ENCODE measurements at places on chromosomes 11 and 22.

GRCh38 chr11:64765291-64765850 is 5.6 kb upstream of the PYGM start:
- no peak for DNase-seq

- DNase-seq, result no peak
Measured at GRCh38 chr11:43681401-43681942, 934 bp downstream of the HSD17B12 start.

GRCh38 chr11:11884774-11885481 is 43.2 kb downstream of the USP47 start:
- no peak for DNase-seq

DNA sequence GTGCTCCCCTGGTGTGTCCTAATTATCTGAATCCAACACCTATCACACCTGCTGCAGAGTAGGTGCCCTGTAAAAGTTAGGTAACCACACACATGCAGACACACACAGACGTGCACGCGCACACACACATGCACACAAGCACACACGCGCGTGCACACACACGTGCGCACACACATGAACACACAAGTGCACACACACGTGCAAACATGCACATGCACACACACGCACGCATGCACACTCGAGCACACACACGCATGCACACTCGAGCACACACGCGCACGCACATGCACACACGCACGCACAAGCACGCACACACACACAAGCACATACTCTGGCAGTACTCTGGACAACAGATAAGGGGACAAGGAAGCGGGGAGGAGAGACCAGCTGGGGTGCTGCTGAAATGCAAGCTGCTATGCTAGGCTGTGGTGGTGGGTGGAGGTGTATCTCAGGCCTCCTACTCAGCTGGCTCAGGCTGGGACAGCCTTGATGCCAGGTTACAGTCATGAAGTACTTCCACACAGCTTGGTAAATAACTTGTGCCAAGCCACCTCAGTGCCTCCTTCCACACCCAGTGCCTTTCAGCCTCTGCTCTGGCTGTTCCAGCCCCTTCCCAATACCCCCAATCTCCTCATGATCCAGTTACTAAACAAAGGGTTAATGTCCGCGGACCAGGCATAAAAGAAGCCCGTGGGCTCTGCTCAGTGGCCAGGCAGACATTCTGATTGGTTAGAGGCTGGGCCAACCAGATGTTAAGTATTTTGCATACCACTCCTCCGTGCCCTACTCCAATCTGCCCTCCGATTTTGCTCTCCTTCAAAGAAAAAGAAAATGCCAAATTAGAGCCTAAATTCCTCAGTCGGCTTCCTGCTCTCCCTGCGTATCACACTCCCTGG is 374.1 kb downstream of the TENM4 start:
- no peak for DNase-seq

GRCh38 chr22:30694171-30694639 is 469 bp upstream of the OSBP2 start:
- DNase-seq, result no peak

DNA sequence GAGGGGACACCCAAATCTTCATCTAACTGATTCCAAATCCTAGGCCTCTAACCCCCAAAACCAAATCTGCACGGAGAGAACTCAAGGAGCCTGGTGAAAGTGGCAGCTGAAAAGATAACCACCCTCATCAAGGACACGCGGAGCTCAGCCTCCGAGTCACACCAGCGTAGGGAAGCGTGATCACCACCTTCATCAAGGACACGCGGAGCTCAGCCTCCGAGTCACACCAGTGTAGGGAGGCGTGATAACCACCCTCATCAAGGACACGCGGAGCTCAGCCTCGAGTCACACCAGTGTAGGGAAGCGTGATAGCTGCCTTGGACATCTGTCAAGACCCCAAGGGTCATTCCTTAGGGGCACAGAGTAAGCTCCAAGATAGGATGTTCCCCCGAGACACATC is 29.3 kb upstream of the SYT8 start:
- DNase-seq, result no peak

DNA sequence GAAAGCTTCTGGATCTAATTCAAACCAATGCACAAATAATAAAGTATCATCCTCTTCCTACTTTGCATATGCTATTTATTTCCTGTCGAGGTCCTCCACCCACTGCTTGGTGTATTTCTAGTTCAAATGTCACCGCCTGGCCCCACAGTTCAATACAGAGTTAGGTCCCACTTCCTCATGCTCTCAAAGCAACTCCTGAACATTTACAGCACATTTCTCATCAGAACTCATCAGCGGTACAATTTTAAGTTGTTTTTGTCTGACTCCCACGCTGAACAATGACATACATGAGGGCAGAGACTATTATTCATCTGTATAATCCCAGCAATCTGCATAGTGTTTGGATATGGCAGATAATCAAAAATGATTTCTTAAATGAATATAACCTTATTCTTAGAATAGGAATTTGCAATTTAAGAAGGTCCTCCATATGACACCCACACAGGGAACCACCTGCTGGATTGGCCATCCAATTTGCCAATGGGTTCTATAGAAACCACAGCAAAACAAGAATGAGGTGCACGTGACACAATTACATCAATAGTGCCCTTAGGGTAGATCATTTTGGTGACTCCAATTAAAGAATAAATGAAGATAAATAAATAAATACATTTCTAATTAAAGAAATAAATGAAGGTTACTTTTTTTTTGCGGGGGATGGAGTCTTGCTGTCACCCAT is 54.2 kb downstream of the SLC25A17 start:
- no peak for DNase-seq

DNA sequence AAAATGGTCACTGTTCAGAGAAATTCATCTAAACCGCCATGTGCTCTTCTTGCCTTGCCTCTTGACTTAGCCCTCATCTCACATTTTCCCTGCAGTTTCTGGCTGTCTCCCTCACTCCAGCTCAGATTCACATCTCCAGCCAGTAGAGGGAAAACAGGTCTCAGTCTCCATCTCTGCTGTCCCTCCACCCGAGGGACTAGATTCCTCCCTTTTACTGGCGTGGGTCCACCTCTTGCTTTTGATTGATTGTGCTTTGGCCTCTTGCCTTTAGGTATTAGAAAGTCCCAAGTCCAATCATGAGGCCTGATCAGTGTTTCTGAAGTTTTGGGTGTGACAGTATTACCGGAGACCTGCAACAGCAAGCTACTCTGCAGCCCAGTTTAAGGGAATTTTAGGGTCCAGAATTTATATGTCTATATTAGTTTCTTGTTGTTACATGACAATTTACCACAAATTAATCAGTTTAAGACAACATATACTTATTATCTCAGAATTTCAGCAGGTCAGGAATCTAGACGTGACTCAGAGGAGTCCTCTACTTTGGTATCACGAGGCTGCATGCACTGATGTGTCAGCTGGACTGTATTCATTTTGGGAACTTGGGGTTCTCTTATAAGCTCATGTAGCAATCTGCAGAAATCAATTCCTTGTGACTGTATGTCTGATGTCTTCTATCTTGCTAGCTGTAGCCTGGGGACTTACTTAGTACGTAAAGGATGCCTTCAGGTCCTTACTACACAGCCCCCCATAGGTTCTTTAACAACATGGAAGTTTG is 805.2 kb upstream of the CCDC90B start:
- DNase-seq, result no peak

- DNase-seq, result no peak
Measured at GRCh38 chr11:20360650-20361049, 2.9 kb upstream of the HTATIP2 start.

DNA sequence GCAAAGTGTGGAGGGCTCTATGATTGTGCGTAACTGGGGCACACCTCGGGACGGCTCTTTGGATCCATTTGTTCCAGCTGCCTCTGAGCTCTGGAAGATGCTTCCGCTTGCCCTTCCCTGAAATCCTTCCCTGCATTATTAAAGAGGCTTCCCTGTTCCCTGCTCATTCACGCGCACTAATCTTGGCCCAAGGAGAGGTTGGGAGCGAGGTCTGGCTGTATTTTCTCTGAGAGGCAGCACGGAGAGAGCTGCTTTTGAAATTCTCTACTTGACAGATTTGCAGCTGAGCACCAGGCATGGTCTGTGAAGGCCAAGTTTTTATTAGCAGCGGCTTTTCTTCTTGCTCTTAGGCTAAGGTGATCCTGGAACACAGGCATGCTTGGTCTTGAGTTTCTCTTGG is 94.8 kb upstream of the NTM start:
- DNase-seq, result no peak

DNA sequence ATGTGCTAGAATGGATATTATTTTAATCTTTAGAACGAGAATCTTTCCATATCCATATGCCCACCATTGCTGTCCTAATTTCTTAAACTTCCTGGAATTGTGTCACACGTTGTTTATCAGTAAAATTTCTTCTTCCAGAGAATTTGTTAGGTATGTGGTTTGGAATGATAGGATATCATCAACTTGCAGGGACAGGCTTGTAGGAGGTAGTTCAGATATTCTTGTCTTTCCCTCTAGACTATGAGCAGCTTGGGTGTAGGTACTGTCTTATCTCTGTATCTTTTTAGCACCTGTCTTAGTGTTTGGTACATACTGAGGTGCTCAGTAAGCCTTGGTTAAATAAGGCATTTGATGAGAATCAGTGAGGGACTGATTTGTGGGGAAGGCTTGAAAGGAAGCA is 3.4 kb downstream of the CTNND1 start:
- DNase-seq, result no peak

- DNase-seq, result peak; percentile 49
Measured at GRCh38 chr22:45290410-45290936, 5.7 kb downstream of the UPK3A start.

DNA sequence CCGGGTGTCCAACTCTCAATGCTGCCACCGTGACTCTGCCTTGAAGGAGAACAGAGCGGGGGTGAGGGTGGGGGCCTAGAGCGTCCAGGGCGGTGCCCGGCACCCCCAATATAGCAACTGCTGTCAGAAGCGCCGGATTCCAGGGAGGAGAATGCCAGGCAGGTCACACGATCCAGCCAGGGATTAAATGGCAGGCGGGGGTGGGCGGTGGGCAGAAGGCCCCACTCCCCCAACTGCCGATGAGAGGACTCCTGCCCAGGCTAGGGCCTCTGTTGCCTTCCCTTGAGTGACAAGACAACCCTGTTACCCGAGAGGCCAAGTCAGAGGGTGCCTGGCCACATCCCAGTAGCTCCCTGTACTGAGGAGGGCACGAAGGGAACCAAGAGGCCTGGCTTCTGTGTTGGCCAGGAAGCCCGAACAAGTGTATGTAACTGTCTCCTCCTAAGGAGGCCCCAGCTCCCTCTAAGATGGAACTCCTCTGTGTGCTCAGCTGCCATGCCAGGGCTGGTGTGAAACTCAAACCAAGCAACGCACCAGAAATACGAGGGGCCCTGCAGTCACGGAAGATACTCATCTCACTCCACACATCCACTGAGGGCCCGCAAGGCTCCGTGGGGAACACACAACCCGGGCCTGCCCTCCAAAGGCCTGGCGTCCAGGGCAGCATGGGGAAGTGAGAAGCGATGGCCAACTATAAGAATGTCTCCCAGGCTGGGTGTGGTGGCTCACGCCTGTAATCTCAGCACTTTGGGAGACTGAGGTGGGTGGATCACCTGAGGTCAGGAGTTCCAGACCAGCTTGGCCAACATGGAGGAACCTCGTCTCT is 3.0 kb downstream of the PACSIN3 start:
- no peak for DNase-seq

DNA sequence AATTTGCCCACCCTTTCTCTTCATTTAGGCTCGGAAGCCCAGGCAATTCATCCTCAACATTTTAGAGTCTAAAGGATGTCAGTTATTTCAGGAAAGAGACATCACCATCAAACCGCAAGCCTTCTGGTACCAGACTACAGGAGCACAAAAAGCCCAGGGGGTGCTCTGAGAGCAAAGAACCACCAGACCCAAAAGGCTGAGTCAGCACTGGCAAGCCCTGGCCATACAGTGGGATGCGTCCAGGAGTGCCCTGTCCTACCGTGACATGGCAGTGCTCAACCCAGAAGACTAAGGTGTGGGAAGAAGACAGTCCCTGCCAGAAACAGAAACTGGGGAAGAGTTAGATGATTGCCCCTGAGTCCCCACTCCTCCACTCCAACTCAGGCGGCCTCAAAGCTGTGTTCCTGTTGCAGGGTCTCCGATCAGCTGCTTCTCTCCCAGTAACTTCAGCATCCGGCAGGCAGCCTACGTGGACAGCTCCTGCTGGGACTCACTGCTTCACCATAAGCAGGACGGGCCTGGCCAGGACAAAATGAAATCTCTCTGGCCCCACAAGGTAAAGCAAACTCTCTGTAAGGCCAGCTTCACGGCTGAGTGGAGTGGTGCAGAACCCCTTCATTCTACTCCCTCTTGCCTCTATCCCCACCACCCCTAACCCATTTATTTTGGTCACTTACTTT is 1.5 kb downstream of the PANX3 start:
- DNase-seq, result no peak

- DNase-seq, result no peak
Measured at GRCh38 chr11:102293873-102294601, 23.2 kb upstream of the BIRC3 start.

DNA sequence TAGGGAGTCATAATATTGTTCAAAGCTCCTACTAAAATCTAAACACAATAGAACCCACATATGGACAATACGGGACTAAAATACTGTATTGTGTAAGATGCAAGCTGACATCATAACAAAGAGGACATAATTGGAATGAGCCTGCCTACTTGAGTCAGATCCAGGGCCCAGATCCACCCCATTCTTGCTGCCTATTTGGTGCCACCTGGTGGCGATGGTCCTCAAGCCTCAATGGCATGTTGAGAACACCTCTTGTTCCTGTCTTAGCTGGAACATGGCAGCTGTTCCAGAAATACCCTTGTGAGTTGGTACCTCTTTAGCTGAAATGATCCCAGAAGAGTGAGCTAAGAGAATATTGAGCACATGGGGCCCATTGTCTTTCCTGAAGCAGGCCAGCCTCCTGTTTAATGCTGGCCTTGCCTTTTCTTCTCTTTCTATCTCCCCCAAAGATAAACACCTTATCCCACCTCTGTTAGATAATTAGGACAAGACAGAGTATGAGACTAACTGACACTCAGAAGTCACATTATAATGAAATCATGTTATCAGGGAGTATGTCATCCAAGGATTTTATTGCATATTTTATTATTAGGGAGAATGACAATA is 680.9 kb upstream of the ANO5 start:
- peak; percentile 1 for DNase-seq

DNA sequence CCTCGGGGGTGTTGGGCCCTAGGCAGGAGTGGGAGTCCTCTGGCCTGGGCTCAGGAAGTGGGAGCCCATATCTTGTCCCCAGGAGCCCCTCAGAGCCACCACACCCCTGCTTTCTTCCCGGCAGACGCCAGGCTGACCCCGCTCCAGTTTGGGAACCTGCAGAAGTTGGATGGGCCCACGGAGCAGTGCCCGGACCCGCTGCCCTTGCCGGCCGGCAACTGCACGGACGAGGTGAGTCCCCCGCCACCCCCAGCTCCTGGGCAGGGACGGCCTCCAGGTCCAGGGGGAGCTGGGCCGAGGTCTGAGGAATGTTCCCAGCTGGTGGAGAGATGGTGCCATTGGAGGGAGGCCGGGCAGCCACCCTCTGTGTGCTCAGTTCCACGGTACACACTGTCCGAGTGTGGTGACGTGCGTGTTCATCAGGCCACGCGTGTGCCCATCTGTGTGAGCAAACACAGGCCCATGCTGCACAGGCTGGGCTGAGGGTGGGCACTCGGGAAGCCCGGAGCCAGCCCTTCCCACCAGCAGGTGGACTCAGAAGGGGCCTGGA is 4.8 kb downstream of the MUC5B start:
- no peak for DNase-seq

Data from fibroblast of skin of left quadriceps (primary cell).